ENCODE measurements at places on chromosomes 6 and 20.
A peak's percentile ranks its signal among the peaks of the same experiment; 100 is the strongest.

GRCh38 chr6:137808836-137809315, 58.2 kb upstream of the TNFAIP3 start:
- DNase-seq = no peak

GRCh38 chr6:33075208-33075567, 602 bp upstream of the HLA-DPB1 start:
- DNase-seq = no peak

DNA sequence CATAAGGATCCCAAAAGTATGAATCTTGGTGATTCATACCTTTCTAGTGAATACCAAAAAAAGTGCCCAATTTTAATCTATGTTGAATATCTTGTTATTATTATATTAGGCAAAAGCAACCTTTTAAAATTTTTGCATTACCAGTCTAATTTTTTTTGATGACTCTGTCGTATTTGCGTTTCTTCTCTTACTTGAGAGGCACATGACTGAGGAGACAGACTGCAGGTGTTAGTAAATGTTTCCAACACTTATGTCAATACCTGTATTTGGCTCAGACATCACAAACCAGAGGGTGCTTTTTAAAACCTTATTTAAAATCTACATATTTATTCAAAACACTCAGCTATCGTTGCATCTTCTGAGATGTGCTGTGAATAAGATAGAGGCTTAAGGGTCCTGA, 27.1 kb downstream of the ID4 start:
- DNase-seq = no peak

DNA sequence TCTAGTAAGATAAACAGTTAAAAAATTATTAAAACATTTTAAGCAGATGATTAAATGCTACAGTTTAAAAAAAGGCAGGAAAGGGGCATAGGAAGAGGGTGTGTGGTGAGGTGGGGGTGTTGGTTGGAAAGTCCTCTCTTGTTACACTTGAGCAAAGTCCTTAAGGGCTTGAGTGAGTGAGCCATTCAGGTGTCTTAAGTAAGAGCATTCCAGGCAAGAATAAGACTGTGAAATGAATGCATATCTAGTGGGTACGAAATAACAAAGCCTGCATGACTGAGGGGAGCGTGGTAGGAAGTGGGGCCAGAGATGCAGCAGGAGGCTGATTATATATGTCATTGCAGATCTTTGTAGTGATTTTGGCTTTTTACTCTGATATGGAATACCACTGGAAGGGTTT, 5.1 kb downstream of the CDKAL1 start:
- no peak for DNase-seq

DNA sequence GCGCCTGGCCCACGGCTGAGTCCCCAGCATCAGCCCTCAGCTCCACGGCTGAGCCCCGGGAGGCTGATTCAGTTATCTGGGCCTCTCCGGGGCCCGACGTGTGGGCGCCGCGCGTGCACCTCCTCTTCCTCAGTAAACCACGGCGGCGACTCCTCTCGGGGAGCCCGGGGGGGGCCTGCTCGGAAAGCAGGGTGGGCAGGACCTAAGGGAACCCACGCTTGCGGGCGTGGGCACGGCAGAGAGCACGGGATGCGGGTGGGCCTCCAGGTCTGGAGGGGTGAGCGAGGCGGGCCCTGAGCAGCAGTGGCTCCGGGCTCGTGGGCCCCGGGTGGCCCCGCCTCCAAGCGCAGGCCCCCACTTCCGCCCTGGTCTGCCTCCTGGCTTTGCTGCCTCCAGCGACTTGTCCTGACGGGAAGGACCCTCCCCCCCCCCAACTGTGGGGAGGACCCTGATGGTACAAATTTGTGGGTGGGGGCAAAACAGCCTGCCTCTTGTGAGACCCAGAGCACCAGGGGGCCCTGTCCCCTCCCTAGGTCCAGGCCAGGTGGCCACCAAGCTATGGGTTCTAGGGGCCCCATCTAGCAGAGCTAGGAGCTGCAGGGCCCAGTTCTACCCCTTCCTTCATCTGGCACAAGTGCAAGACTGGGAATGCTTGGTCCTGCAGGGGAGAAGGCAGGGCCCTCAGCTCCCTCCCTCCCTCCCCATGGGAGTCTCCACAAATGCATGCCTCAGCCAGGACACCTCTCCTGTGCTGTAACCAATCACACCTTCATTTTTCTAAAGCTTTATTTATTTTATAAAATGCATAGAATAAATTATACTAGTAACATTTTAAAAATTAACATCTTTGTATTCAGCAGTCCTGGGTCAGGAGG, 16.9 kb downstream of the UCKL1 start:
- DNase-seq = peak; percentile 21

All from heart left ventricle (tissue), 16 donors.